ENCODE measurements at places on chromosomes 6 and 20.

GRCh38 chr6:111806561-111807497 lies 66.4 kb downstream of the FYN start:
- H3K36me3 ChIP-seq = peaks cover 86% of the 10 kb centered on the region
- H3K27me3 ChIP-seq = no peaks in the 10 kb centered on the region
- H3K4me3 ChIP-seq = peak overlapping the region; percentile 74
- H3K4me1 ChIP-seq = peaks cover 99% of the 10 kb centered on the region
- no peak for DNase-seq

GRCh38 chr6:92715991-92716390 lies 703.4 kb downstream of the EPHA7 start:
- H3K27ac ChIP-seq = no peak overlapping the region
- no peaks in the 10 kb centered on the region for H3K27me3 ChIP-seq
- H3K4me3 ChIP-seq = no peak overlapping the region
- H3K36me3 ChIP-seq = no peaks in the 10 kb centered on the region
- no peak for DNase-seq

GRCh38 chr20:2840967-2841531 lies 504 bp downstream of the VPS16 start:
- H3K36me3 ChIP-seq = peaks cover 45% of the 10 kb centered on the region
- H3K4me3 ChIP-seq = peak overlapping the region; percentile 91
- DNase-seq = no peak
- peaks cover 44% of the 10 kb centered on the region for H3K4me1 ChIP-seq

- no peak overlapping the region for H3K27ac ChIP-seq
- no peaks in the 10 kb centered on the region for H3K4me1 ChIP-seq
- DNase-seq = no peak
These were observed 581.8 kb downstream of the CD109 start for GRCh38 chr6:74277777-74278186.

- H3K27ac ChIP-seq = no peak overlapping the region
- H3K4me1 ChIP-seq = no peaks in the 10 kb centered on the region
- peaks cover 4% of the 10 kb centered on the region for H3K27me3 ChIP-seq
- no peaks in the 10 kb centered on the region for H3K36me3 ChIP-seq
- no peak overlapping the region for H3K4me3 ChIP-seq
These were observed 289.2 kb upstream of the CNR1 start for GRCh38 chr6:88455317-88455716.

DNA sequence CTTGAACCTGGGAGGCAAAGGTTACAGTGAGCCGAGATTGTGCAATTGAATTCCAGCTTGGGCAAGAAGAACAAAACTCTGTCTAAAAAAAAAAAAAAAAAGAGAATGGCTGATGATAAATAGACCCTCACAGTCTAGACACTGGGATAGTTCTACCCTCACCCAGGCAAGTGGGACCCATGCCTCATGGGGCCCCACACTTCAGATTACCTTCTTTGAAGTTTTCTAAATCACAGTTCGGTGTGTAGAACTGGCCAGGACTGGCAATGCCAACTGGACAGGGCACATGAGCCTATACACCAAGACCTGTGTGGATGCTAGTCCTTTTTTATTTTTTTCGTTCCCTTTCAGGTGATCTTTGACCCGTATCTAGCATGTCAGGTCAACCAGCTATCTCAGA lies 24.3 kb upstream of the VIP start:
- H3K4me1 ChIP-seq = no peaks in the 10 kb centered on the region
- H3K36me3 ChIP-seq = no peaks in the 10 kb centered on the region
- no peak overlapping the region for H3K4me3 ChIP-seq
- no peaks in the 10 kb centered on the region for H3K27me3 ChIP-seq
- no peak for DNase-seq
- no peak overlapping the region for H3K27ac ChIP-seq

DNA sequence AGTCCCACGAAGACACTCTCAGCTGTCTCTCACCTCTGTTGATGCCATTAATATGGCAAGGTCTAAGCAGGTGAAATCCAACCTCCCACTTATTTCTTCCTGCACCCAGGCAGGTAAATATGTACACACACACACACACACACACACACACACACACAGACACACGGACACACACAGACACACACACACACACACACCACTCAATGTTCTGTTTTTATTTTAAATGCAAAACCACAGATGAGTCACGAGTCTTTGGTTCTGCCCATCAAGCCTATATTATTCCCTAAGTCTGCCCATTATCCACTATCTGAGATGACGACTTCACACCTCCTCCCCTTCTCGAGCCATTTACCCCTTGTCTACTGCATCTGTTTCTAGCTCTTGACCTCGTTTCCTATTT lies 344.7 kb downstream of the CDH26 start:
- no peaks in the 10 kb centered on the region for H3K4me1 ChIP-seq
- H3K36me3 ChIP-seq = no peaks in the 10 kb centered on the region
- no peak overlapping the region for H3K27ac ChIP-seq
- no peaks in the 10 kb centered on the region for H3K27me3 ChIP-seq
- no peak overlapping the region for H3K4me3 ChIP-seq

DNA sequence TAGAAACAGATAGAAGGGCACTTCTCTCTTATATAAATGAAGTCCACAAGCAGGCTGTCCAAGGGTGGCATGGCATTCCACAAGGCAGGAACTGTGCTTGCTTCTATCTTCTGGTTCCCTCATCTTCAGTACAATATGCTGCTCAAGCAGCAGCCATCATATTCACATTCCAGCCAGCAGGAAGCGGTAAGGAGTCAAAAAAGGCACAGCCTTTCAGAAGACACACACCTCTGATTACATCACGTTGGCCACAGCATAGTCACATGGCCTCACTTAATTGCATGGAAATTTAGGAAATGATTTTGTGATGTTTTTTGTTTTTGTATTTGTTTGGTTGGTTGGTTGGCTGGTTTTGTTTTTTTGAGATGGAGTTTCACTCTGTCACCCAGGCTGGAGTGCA lies 19.0 kb downstream of the REM1 start:
- no peak for DNase-seq
- no peaks in the 10 kb centered on the region for H3K36me3 ChIP-seq
- H3K4me3 ChIP-seq = no peak overlapping the region

- DNase-seq = no peak
- no peak overlapping the region for H3K4me3 ChIP-seq
- peaks cover 99% of the 10 kb centered on the region for H3K36me3 ChIP-seq
- H3K27ac ChIP-seq = peak overlapping the region; percentile 79
- H3K27me3 ChIP-seq = no peaks in the 10 kb centered on the region
These were observed 22.1 kb downstream of the DEK start for GRCh38 chr6:18242062-18242851.

DNA sequence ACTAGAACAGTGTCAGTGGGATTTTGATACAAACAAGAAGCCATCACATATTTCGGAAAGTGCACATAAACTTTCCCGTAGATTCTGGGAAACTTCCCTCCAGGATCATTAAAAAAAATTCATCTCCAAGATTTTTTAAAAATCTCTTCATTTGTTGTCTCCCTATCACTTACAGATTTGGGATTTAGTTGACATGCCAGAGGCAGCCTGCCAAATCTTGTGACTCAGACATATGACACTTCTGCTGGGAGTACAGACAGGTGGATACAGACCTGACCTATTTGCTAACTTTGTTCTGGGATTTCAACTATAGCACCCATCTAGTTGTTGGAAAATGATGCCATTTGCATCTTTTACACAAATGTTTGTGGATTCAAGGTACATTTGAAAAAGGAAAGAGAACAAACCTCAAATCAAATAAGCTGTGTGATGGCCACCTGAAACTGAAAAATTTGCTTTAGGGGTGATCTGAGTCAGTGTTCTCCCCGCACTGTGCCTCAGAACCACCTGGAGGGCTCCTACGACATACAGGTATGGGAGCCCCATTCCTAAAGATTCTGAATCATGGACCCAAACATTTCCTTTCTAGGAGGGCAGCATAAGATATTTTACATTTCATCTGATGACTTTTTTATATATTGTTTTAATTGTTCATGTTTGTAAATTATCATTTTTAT lies 21.9 kb upstream of the CD2AP start:
- H3K36me3 ChIP-seq = no peaks in the 10 kb centered on the region
- H3K27me3 ChIP-seq = no peaks in the 10 kb centered on the region
- DNase-seq = no peak
- no peak overlapping the region for H3K27ac ChIP-seq

- no peaks in the 10 kb centered on the region for H3K36me3 ChIP-seq
- H3K4me3 ChIP-seq = no peak overlapping the region
- DNase-seq = no peak
- H3K27me3 ChIP-seq = no peaks in the 10 kb centered on the region
- H3K4me1 ChIP-seq = peaks cover 27% of the 10 kb centered on the region
These were observed 80.8 kb upstream of the SLC22A16 start for GRCh38 chr6:110557199-110557598.

- no peak overlapping the region for H3K27ac ChIP-seq
- H3K4me1 ChIP-seq = no peaks in the 10 kb centered on the region
- H3K4me3 ChIP-seq = no peak overlapping the region
These were observed 60.8 kb upstream of the UNC93A start for GRCh38 chr6:167230288-167230687.

- H3K4me3 ChIP-seq = no peak overlapping the region
- H3K4me1 ChIP-seq = no peaks in the 10 kb centered on the region
- no peak overlapping the region for H3K27ac ChIP-seq
- no peaks in the 10 kb centered on the region for H3K36me3 ChIP-seq
These were observed 266.2 kb downstream of the TENT5A start for GRCh38 chr6:81486234-81486633.

GRCh38 chr6:41280381-41281057 lies 6.0 kb downstream of the TREM1 start:
- no peak overlapping the region for H3K27ac ChIP-seq
- no peak overlapping the region for H3K4me3 ChIP-seq
- no peaks in the 10 kb centered on the region for H3K36me3 ChIP-seq
- H3K4me1 ChIP-seq = peaks cover 14% of the 10 kb centered on the region
- no peak for DNase-seq

- no peak overlapping the region for H3K27ac ChIP-seq
- DNase-seq = no peak
- no peaks in the 10 kb centered on the region for H3K36me3 ChIP-seq
- H3K27me3 ChIP-seq = no peaks in the 10 kb centered on the region
These were observed 477.9 kb upstream of the MANEA start for GRCh38 chr6:95099410-95099809.

DNA sequence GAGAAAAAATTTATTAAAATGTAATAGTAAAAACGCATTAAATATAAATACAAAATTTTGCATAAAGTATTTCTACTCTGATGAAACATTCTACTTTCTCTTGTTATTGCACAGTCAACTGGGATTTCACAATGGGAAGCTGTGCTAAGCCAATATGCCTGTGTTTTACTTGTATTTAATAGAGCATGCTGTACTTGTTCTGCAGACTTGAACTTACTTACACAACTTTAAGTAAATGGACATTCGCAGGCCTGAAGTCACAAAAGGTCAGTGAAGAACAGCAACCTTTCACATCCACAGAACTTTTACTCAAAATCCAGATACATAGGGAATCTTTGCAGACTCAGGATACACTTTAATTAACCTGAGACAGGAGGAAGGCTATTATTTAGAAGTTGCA lies 409.5 kb downstream of the BTBD3 start:
- H3K27me3 ChIP-seq = no peaks in the 10 kb centered on the region
- H3K27ac ChIP-seq = no peak overlapping the region
- no peaks in the 10 kb centered on the region for H3K4me1 ChIP-seq
- H3K36me3 ChIP-seq = no peaks in the 10 kb centered on the region
- DNase-seq = no peak
- H3K4me3 ChIP-seq = no peak overlapping the region

- no peaks in the 10 kb centered on the region for H3K4me1 ChIP-seq
- no peaks in the 10 kb centered on the region for H3K36me3 ChIP-seq
- peaks cover 51% of the 10 kb centered on the region for H3K27me3 ChIP-seq
These were observed 7.2 kb downstream of the SSTR4 start for GRCh38 chr20:23042270-23042669.

GRCh38 chr6:112842330-112842685 lies 495.2 kb downstream of the RFPL4B start:
- no peaks in the 10 kb centered on the region for H3K36me3 ChIP-seq
- DNase-seq = no peak
- H3K27ac ChIP-seq = no peak overlapping the region
- no peaks in the 10 kb centered on the region for H3K27me3 ChIP-seq

GRCh38 chr6:152918991-152919390 lies 63.9 kb downstream of the FBXO5 start:
- no peak overlapping the region for H3K27ac ChIP-seq
- H3K4me3 ChIP-seq = no peak overlapping the region
- peaks cover 36% of the 10 kb centered on the region for H3K27me3 ChIP-seq
- H3K36me3 ChIP-seq = no peaks in the 10 kb centered on the region
- DNase-seq = no peak
- H3K4me1 ChIP-seq = no peaks in the 10 kb centered on the region

GRCh38 chr6:63436356-63436755 lies 116.6 kb upstream of the LGSN start:
- no peak overlapping the region for H3K27ac ChIP-seq
- peaks cover 4% of the 10 kb centered on the region for H3K4me1 ChIP-seq
- H3K4me3 ChIP-seq = no peak overlapping the region
- H3K27me3 ChIP-seq = no peaks in the 10 kb centered on the region
- no peak for DNase-seq

GRCh38 chr20:5168651-5169396 lies 42.0 kb downstream of the CDS2 start:
- peaks cover 77% of the 10 kb centered on the region for H3K4me1 ChIP-seq
- peaks cover 18% of the 10 kb centered on the region for H3K36me3 ChIP-seq
- H3K27ac ChIP-seq = peak overlapping the region; percentile 77
- no peak for DNase-seq
- H3K27me3 ChIP-seq = no peaks in the 10 kb centered on the region

DNA sequence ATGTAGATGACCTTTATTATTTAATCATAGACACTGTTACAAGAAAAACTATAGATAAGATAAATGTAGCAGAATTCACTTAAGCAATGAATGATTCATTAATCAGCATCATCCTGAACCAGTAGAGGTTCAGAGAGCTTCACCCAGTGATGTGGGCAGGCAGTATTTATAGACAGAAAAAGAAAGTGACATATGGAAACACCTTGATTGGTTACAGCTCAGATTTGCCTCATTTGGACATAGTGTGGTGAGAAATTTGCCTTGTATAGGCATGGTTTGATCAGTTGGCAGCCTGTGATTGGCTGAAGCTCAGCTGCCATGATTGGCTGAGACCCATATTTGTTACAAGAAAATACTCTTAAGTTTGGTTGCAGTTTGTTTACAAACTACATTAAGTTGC lies 4.6 kb downstream of the C6orf58 start:
- no peak overlapping the region for H3K4me3 ChIP-seq
- DNase-seq = no peak
- H3K36me3 ChIP-seq = no peaks in the 10 kb centered on the region
- peaks cover 7% of the 10 kb centered on the region for H3K4me1 ChIP-seq
- H3K27ac ChIP-seq = no peak overlapping the region
- H3K27me3 ChIP-seq = peaks cover 24% of the 10 kb centered on the region
